ENCODE measurements at places on chromosomes 16 and 17. TPM values are rescaled to one million over a fixed set of nuclear protein-coding genes. Genes with fewer than 3 reads are reported as not detected.

CDH1 gene
- 319 TPM for total RNA-seq

PRAC1 gene
- total RNA-seq = not detected

TBC1D3K gene
- total RNA-seq = not detected

HSD17B2 gene
- not detected for total RNA-seq

CHP2 gene
- 1.7 TPM for total RNA-seq

OR3A1 gene
- not detected for total RNA-seq
